Activated gamma-delta T cell (primary cell): ENCODE measurements at places on chromosomes 2 and 18.
A peak's percentile ranks its signal among the peaks of the same experiment; 100 is the strongest.

- no peak for DNase-seq
Measured at GRCh38 chr18:76528477-76529432, 33.7 kb upstream of the ZNF516 start.

GRCh38 chr2:204449977-204450376 lies 95.3 kb upstream of the PARD3B start:
- no peak for DNase-seq

DNA sequence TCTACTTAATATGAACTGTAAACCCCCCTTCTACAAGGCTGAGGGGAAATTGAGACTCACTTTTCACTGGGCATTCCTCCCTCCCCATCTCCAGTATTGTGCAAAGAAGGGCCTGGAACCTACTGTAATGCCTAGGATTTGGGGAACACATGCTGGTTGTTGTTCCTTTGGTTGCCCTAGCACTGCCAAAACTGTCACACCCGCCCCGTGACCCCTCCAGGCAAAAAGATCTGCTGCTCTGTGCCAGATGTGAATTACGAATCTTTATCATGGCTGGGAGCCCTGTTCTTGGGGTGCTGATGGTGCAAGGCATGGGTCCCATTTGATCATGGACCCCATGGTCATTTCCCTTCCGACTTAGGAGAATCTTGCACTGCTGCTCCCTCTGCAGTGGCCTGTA lies 95.4 kb downstream of the CABLES1 start:
- DNase-seq = no peak

DNA sequence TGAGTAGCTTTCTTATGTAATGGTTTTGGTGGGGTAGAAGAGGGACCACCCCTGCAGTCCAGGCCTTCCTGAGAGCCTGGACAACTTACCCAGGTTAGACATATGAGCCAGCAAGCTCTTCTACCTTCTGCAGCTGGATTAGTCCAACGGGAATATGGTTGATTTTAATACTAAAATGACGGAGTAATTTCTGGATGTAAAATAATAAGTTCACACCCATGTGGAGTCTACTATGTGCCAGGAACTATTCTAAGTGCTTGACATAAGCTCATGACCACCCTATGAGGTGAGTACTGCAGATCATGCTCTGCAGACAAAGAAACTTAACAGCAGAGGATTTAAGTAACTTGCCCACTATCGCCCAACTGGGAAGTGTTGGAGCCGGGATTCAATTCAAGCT lies 45.5 kb downstream of the DPP4 start:
- no peak for DNase-seq

DNA sequence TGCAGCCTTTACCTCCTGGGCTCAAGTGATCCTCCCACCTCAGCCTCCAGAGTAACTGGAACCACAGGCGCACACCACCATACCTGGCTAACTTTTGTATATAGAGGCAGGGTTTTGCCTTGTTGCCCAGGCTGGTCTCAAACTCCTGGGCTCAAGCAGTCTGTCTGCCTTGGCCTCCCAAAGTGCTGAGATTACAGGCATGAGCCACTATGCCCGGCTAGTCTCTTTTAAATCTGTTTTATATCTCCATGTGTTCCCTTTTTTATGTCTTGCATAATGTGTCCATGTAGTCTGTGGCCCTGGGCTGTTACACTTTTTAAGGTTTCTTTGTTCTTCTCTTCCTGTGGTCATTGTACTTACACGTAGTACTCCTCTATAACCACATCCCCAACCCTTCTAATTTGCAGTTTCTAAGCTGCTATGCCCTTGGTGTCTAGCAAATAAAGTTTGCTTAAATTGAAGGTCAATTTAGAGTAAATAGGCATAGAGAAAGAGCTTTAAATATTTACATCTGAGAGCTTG lies 168.2 kb downstream of the MCFD2 start:
- DNase-seq = no peak

- no peak for DNase-seq
Measured at GRCh38 chr2:133942398-133942797, 311.5 kb upstream of the MGAT5 start.

- no peak for DNase-seq
Measured at GRCh38 chr2:128369108-128369555, 50.5 kb upstream of the HS6ST1 start.

DNA sequence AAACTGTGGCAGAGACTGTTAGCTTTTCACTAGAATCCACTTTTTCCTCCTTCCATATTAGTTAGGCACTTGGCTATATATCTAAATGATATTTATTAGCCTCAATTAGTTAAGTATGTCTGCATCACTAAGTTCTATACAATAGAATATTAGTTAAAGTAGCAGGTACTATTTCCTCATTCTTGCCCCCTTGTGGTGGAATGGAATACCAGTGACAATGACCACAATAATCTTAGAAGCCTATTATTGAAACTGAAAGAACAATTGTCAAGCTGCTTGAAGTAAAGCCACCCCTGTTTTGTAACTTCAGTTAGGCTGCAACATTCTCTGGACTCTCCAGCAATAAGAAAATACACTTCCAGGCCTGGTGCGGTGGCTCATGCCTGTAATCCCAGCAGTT lies 476.3 kb upstream of the VWC2L start:
- no peak for DNase-seq

GRCh38 chr18:22280453-22280750 lies 111.0 kb downstream of the GATA6 start:
- DNase-seq = no peak

DNA sequence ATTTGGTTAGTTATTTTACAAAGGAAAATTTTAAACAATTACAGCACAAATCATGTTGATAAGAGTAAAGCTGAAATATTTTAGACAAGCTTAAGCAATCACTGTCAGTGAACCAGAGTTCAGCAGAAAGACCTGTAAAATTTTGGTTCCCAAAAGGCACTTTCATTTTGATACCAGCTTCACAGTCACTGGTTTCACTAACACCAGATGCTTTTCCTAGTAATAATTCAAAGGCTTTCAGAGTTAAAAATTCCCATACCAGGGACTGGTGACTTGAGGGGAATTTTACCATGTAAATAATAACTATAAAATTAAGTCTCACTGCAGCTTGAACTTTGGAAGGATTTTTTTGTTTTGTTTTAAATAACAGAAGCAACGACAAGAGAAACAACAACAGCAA lies 102.3 kb upstream of the CD302 start:
- no peak for DNase-seq

GRCh38 chr2:42858140-42859005 lies 66.0 kb upstream of the HAAO start:
- DNase-seq = no peak

- DNase-seq = no peak
Measured at GRCh38 chr2:128241896-128242295, 76.8 kb downstream of the HS6ST1 start.

GRCh38 chr2:164141271-164141670 lies 405.5 kb upstream of the FIGN start:
- no peak for DNase-seq

GRCh38 chr2:69773206-69773605 lies 31.3 kb downstream of the ANXA4 start:
- no peak for DNase-seq

GRCh38 chr2:42846026-42846425 lies 53.6 kb upstream of the HAAO start:
- no peak for DNase-seq

DNA sequence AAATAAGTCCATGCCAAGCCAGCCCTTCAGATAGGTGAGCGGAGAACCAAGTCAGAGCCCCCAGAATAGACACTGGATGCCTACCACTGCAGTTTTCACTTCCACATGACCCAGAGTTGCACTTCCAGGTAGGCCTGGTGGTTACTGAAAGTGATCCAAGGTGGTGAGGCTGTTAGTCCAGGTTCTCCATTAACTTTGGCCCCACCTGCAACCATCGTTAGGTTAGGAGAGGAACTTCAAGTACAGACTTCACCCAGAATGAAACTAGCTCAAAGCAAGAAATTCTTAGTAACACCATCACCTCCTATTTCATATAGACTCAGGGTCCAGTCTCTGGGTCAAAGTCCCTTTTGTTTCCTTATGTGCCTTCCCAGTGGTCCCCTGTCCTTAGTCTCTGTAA lies 293.1 kb upstream of the ID2 start:
- no peak for DNase-seq

DNA sequence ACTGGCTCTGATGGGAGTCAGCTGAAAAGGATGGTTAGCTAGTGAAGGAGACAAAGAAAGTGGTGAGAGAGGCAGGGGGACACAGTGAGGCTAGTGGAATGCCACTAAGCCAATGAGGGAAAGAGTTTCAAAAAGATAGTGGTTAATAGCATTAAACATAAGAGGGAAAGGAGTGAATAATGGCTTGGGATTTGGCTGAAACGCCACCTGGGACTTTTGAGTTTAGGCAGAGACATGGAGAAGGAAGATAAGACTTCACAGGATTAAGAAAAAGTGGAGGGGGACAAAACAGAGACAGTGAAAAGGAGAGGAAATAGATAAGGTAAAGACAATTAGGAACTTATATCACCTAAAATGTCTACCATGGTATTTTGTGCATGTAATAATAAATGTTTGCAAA lies 6.9 kb downstream of the CD28 start:
- no peak for DNase-seq

- no peak for DNase-seq
Measured at GRCh38 chr2:183383854-183384253, 259.6 kb downstream of the NUP35 start.

GRCh38 chr2:31413025-31413424 lies 1.5 kb downstream of the XDH start:
- no peak for DNase-seq

DNA sequence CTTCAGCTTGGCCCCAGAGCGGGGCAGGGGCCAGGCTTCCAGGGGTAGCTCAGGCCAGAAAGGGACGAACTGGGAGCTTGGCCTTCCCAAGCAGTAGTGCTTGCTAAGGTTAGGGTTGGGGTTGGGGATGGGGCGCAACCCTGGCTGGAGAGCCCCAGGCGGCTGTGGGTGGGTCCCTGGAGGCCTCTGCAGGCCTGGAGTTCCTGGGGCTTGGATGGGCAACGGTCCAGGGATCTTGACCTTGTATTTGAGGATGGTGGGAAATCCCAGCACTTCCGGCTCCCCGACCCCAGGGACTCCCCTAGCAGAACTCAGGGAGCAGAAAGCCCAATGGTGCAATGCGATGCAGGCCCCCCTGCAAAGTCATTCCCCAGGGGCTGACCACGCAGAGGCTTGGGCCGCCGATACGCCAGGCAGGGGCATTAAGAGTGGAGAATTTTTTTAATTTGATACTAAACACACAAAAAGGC lies 12.6 kb upstream of the MLPH start:
- DNase-seq = no peak

DNA sequence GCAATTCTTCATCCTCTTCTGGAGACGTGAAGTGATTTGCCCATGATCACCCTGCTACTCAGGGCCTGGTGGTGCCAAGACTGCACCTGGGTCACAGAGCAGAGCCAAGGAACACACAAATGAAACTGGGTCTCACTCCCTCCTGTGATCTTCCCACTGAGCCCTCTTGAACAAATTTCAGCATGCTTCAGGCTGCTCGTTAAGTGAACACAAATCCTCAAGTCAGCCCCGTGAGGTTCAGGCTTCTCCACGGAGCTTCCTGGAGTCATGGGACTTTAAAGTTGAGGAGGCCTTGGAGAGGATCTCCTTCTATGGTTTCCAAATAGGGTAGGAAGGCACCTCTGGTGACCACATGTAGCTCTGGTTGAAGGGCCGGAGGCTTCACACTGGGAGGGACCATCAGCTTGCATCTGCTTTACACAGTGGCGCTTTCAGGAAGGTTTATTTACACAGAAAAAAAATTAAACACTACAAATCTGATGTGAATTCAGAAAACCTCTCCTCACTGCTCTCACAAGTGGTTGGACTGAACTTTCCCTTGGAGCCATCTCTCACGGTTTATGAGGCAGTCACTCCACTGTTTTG lies 255.4 kb downstream of the LOXHD1 start:
- DNase-seq = no peak

DNA sequence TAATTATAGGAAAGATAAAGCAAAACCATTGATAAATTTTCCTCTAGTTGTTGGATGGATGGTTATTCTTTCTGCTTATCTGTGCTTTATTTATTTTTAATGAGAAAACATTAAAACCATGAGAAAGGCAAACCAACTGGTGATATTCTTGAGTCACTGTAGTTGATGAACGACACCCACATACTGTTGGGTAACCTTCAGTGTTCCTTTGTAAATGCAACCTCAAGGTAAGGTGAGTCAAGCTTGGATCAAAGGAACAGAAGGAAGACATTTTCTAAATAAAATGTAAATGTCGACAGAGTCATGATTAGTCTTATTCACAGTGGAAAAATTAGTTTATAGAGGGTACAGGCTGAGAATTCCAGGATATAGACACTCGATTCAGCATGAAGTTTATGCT lies 12.7 kb downstream of the ABCB11 start:
- no peak for DNase-seq

- DNase-seq = no peak
Measured at GRCh38 chr2:113089916-113090315, 22.1 kb downstream of the IL1F10 start.

GRCh38 chr18:48843596-48843995 lies 107.2 kb downstream of the SMAD7 start:
- no peak for DNase-seq

DNA sequence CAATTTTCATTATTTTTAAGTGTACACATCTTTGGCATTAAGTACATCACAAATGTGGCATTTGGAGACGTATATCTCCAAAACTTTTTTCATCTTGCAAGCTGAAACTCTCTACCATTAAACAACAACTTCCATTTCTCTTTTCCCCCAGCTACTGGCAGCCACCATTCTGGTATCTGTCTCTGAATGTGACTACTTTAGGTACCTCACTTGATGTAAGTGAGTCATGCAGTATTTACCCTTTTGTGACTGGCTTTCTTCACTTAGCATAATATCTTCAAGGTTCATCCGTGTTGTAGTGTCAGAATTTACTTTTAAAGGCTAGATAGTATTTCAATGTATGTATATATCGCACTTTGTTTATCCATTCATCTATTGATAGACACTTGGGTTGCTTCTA lies 17.0 kb downstream of the BABAM2 start:
- DNase-seq = no peak

- no peak for DNase-seq
Measured at GRCh38 chr18:68399721-68400120, 315.2 kb downstream of the TMX3 start.

- peak; percentile 17 for DNase-seq
Measured at GRCh38 chr2:95158891-95159619, 593 bp downstream of the ZNF514 start.

GRCh38 chr2:30443081-30443480 lies 4.0 kb upstream of the LCLAT1 start:
- no peak for DNase-seq

DNA sequence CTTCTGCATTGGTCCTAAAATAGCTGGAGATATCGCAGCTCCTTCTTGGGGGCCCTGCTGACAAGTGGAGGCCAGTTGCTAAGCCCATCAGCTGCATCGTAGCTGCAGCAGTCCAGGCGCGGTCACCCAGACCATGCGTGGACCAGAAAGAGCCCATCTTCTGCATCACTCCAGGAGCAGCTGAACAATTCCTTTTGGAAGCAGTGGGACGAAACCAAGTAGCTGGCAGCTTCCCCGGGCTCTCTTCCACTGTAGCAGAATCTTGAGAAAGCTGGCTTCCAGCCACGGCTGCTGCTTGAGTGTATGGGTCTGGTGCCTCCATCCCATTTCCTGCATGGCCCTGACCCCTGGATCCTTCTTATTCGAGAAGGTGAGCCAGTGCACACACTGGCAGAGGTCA lies 22.2 kb upstream of the CAB39 start:
- DNase-seq = no peak

- DNase-seq = no peak
Measured at GRCh38 chr2:76932550-76932949, 589.6 kb downstream of the LRRTM4 start.

- DNase-seq = no peak
Measured at GRCh38 chr2:36411962-36412444, 56.4 kb downstream of the CRIM1 start.

GRCh38 chr2:238786379-238786778 lies 61.5 kb upstream of the TWIST2 start:
- DNase-seq = no peak

- no peak for DNase-seq
Measured at GRCh38 chr2:88190808-88191721, 20.9 kb downstream of the THNSL2 start.
